Right lobe of liver (tissue), 6 donors: ENCODE measurements at places on chromosomes 6 and 20. TPM values are rescaled to one million over a fixed set of nuclear protein-coding genes. Genes with fewer than 3 reads are reported as not detected.

Gene PCK1
- 986 TPM for total RNA-seq

Gene ARFGEF3
- total RNA-seq = 0.17 TPM

Gene ATP9A
- total RNA-seq = 14.6 TPM

- H3K27ac ChIP-seq = peak overlapping the region; percentile 98
- peak overlapping the region; percentile 91 for H3K4me3 ChIP-seq
- H3K27me3 ChIP-seq = no peaks in the 10 kb centered on the region
Observed at GRCh38 chr6:44388135-44388487, 605 bp downstream of the CDC5L start.

- H3K4me1 ChIP-seq = no peaks in the 10 kb centered on the region
- no peak overlapping the region for H3K4me3 ChIP-seq
- no peak for DNase-seq
- no peak overlapping the region for H3K27ac ChIP-seq
- H3K27me3 ChIP-seq = no peaks in the 10 kb centered on the region
Observed at GRCh38 chr6:98137391-98137790, 697.0 kb upstream of the POU3F2 start.

GRCh38 chr20:31948008-31948407 is 3.8 kb downstream of the PDRG1 start:
- H3K4me3 ChIP-seq = no peak overlapping the region
- no peaks in the 10 kb centered on the region for H3K4me1 ChIP-seq
- H3K27ac ChIP-seq = no peak overlapping the region
- DNase-seq = no peak

GRCh38 chr6:8082954-8083858 is 19.0 kb upstream of the BLOC1S5 start:
- H3K36me3 ChIP-seq = no peaks in the 10 kb centered on the region
- no peak for DNase-seq
- H3K4me3 ChIP-seq = no peak overlapping the region
- H3K27ac ChIP-seq = no peak overlapping the region
- no peaks in the 10 kb centered on the region for H3K27me3 ChIP-seq
- H3K4me1 ChIP-seq = peaks cover 39% of the 10 kb centered on the region
